Natural killer cell (primary cell): ENCODE measurements at places on chromosomes 2 and 18. TPM values are rescaled to one million over a fixed set of nuclear protein-coding genes. Genes with fewer than 3 reads are reported as not detected.
A peak's percentile ranks its signal among the peaks of the same experiment; 100 is the strongest.

GRCh38 chr2:54012538-54013141 is 41.8 kb upstream of the PSME4 start:
- H3K4me3 ChIP-seq, result no peak overlapping the region
- H3K27me3 ChIP-seq, result no peaks in the 10 kb centered on the region
- no peak for DNase-seq
- no peak overlapping the region for H3K27ac ChIP-seq

- no peak overlapping the region for H3K4me3 ChIP-seq
- no peak for DNase-seq
- H3K27me3 ChIP-seq, result peaks cover 31% of the 10 kb centered on the region
- no peaks in the 10 kb centered on the region for H3K36me3 ChIP-seq
- H3K27ac ChIP-seq, result no peak overlapping the region
These were observed 38.5 kb downstream of the ACKR3 start for GRCh38 chr2:236608188-236608525.

- H3K4me3 ChIP-seq, result no peak overlapping the region
- no peaks in the 10 kb centered on the region for H3K27me3 ChIP-seq
- no peaks in the 10 kb centered on the region for H3K36me3 ChIP-seq
These were observed 336.9 kb downstream of the BCL11A start for GRCh38 chr2:60216452-60216995.

- H3K36me3 ChIP-seq, result no peaks in the 10 kb centered on the region
- H3K27me3 ChIP-seq, result no peaks in the 10 kb centered on the region
- no peak for DNase-seq
- no peak overlapping the region for H3K4me3 ChIP-seq
- H3K4me1 ChIP-seq, result peaks cover 4% of the 10 kb centered on the region
These were observed 16.5 kb downstream of the HS6ST1 start for GRCh38 chr2:128302011-128302743.

- H3K36me3 ChIP-seq, result no peaks in the 10 kb centered on the region
- DNase-seq, result no peak
- no peak overlapping the region for H3K27ac ChIP-seq
- H3K27me3 ChIP-seq, result no peaks in the 10 kb centered on the region
- H3K4me1 ChIP-seq, result peaks cover 4% of the 10 kb centered on the region
These were observed 65.1 kb downstream of the MEX3C start for GRCh38 chr18:51132256-51132935.

The CD8A gene
- 208 TPM for total RNA-seq

DNA sequence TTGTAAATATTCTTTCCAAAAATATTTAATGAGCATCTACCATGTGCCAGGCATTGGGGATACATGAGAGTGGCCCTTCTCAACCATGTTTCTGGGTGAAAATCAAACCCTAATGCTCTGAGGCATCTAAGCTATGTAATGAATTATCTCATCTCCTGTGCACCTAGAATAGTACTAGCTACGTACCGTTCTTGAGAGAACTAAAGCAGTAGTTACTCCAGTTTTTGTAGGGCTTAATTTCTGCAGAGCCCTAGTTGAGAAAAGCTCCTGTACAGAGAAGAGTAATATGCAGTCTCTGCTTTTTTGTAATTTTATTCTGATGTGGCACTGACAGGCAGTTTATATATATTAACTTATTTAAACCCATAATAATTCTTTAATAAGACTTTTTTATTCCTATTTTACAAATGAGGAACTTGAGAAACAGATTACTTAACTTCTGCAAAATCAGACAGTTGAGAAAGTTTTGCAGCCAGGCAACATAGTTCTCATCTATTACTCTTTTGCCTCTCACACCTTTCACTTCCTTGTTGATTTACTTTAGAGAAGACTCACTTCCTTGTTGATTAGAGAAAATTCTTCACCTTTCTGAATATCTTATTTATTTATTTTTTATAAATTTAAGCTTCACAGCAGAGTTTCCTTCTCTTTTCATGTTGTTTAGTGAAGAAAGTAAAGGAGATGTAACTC is 3.1 kb downstream of the SPOPL start:
- peak overlapping the region; percentile 78 for H3K27ac ChIP-seq
- peak overlapping the region; percentile 90 for H3K4me3 ChIP-seq
- H3K27me3 ChIP-seq, result no peaks in the 10 kb centered on the region
- peak; percentile 20 for DNase-seq
- no peaks in the 10 kb centered on the region for H3K36me3 ChIP-seq
- H3K4me1 ChIP-seq, result peaks cover 17% of the 10 kb centered on the region

DNA sequence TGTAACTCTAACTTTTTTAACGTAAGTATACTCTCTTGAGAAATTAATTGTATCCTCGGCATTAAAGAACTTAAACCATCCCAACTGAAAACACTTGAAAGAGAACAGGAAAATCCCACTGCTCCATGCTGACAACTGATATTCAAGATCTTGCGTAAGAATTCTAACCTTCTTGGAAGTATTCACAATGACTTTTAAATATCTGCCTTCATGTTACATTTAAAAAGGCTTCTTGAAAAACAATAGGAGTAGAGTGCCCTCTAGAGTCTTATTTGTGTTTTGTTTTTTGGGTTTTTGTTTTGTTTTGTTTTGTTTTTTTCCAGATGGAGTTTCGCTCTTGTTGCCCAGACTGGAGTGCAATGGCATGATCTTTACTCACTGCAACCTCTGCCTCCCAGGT is 65.4 kb upstream of the DNAJC10 start:
- H3K36me3 ChIP-seq, result no peaks in the 10 kb centered on the region
- no peaks in the 10 kb centered on the region for H3K27me3 ChIP-seq
- H3K4me1 ChIP-seq, result no peaks in the 10 kb centered on the region
- DNase-seq, result peak; percentile 5
- no peak overlapping the region for H3K4me3 ChIP-seq

- H3K4me3 ChIP-seq, result no peak overlapping the region
- H3K36me3 ChIP-seq, result no peaks in the 10 kb centered on the region
- DNase-seq, result no peak
- no peaks in the 10 kb centered on the region for H3K4me1 ChIP-seq
These were observed 316.3 kb upstream of the LRRTM4 start for GRCh38 chr2:77838441-77838840.

The HOXD8 gene
- not detected for total RNA-seq

- no peaks in the 10 kb centered on the region for H3K27me3 ChIP-seq
- H3K4me3 ChIP-seq, result no peak overlapping the region
- H3K36me3 ChIP-seq, result no peaks in the 10 kb centered on the region
- no peaks in the 10 kb centered on the region for H3K4me1 ChIP-seq
- DNase-seq, result no peak
These were observed 233.5 kb upstream of the ZEB2 start for GRCh38 chr2:144753416-144753815.

The CD8B gene
- 6.0 TPM for total RNA-seq

- no peaks in the 10 kb centered on the region for H3K27me3 ChIP-seq
- H3K4me3 ChIP-seq, result no peak overlapping the region
- H3K27ac ChIP-seq, result no peak overlapping the region
These were observed 20.4 kb downstream of the DSG4 start for GRCh38 chr18:31396796-31397612.

The TMEM200C gene
- total RNA-seq, result not detected

The CSRNP3 gene
- not detected for total RNA-seq

The VIT gene
- 1.7 TPM for total RNA-seq

- H3K27me3 ChIP-seq, result no peaks in the 10 kb centered on the region
- no peak overlapping the region for H3K4me3 ChIP-seq
- peaks cover 29% of the 10 kb centered on the region for H3K4me1 ChIP-seq
- no peak overlapping the region for H3K27ac ChIP-seq
- peak; percentile 48 for DNase-seq
- H3K36me3 ChIP-seq, result peaks cover 77% of the 10 kb centered on the region
These were observed 9.3 kb downstream of the TGOLN2 start for GRCh38 chr2:85318222-85319074.

- no peak overlapping the region for H3K4me3 ChIP-seq
- H3K27me3 ChIP-seq, result no peaks in the 10 kb centered on the region
- peaks cover 15% of the 10 kb centered on the region for H3K4me1 ChIP-seq
- no peak for DNase-seq
These were observed 36.5 kb downstream of the HS1BP3 start for GRCh38 chr2:20614201-20615067.

The SH3BP4 gene
- 2.6 TPM for total RNA-seq

The TMEM163 gene
- 11.6 TPM for total RNA-seq

The APLF gene
- 3.8 TPM for total RNA-seq

- H3K36me3 ChIP-seq, result no peaks in the 10 kb centered on the region
- H3K27me3 ChIP-seq, result no peaks in the 10 kb centered on the region
- no peak overlapping the region for H3K27ac ChIP-seq
- H3K4me1 ChIP-seq, result peaks cover 3% of the 10 kb centered on the region
- no peak overlapping the region for H3K4me3 ChIP-seq
These were observed 122.1 kb upstream of the TRIB2 start for GRCh38 chr2:12594590-12594989.

GRCh38 chr18:12278741-12279682 is 24.9 kb downstream of the CIDEA start:
- H3K4me1 ChIP-seq, result no peaks in the 10 kb centered on the region
- no peaks in the 10 kb centered on the region for H3K36me3 ChIP-seq
- H3K27me3 ChIP-seq, result no peaks in the 10 kb centered on the region
- no peak for DNase-seq

- H3K4me3 ChIP-seq, result peak overlapping the region; percentile 88
- no peaks in the 10 kb centered on the region for H3K27me3 ChIP-seq
- H3K4me1 ChIP-seq, result peaks cover 12% of the 10 kb centered on the region
- H3K36me3 ChIP-seq, result no peaks in the 10 kb centered on the region
These were observed 583 bp downstream of the HIBCH start for GRCh38 chr2:190318931-190319554.

DNA sequence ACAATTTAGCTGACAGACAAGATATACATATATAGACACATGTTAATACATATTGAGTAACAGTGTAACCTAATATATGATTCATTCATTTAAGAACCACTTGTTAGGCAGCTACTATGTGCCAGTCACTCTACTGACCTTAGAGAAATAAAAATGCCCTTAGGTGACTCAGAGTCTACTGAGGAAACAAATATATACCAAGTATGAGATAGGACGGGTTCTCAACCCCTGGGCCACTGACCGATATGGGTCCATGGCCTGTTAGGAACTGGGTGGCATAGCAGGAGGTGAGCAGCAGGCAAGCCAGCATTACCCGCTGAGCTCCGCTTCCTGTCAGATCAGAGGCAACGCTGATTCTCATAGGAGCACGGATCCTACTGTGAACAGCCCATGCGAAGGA is 14.8 kb downstream of the STRN start:
- H3K36me3 ChIP-seq, result peaks cover 4% of the 10 kb centered on the region
- DNase-seq, result no peak
- H3K4me3 ChIP-seq, result no peak overlapping the region
- no peaks in the 10 kb centered on the region for H3K4me1 ChIP-seq
- no peak overlapping the region for H3K27ac ChIP-seq

The RUFY4 gene
- 1.8 TPM for total RNA-seq

GRCh38 chr18:46281185-46282176 is 177.3 kb downstream of the HAUS1 start:
- H3K4me3 ChIP-seq, result no peak overlapping the region
- peak; percentile 69 for DNase-seq
- peaks cover 6% of the 10 kb centered on the region for H3K4me1 ChIP-seq
- no peak overlapping the region for H3K27ac ChIP-seq
- no peaks in the 10 kb centered on the region for H3K36me3 ChIP-seq

GRCh38 chr2:219422952-219423534 is 4.9 kb downstream of the DES start:
- no peaks in the 10 kb centered on the region for H3K4me1 ChIP-seq
- no peak for DNase-seq
- H3K36me3 ChIP-seq, result no peaks in the 10 kb centered on the region
- no peak overlapping the region for H3K4me3 ChIP-seq
- peaks cover 4% of the 10 kb centered on the region for H3K27me3 ChIP-seq

GRCh38 chr2:216188559-216188850 is 79.4 kb downstream of the XRCC5 start:
- peaks cover 6% of the 10 kb centered on the region for H3K4me1 ChIP-seq
- H3K4me3 ChIP-seq, result no peak overlapping the region
- peaks cover 30% of the 10 kb centered on the region for H3K36me3 ChIP-seq
- no peaks in the 10 kb centered on the region for H3K27me3 ChIP-seq
- no peak overlapping the region for H3K27ac ChIP-seq
- no peak for DNase-seq

DNA sequence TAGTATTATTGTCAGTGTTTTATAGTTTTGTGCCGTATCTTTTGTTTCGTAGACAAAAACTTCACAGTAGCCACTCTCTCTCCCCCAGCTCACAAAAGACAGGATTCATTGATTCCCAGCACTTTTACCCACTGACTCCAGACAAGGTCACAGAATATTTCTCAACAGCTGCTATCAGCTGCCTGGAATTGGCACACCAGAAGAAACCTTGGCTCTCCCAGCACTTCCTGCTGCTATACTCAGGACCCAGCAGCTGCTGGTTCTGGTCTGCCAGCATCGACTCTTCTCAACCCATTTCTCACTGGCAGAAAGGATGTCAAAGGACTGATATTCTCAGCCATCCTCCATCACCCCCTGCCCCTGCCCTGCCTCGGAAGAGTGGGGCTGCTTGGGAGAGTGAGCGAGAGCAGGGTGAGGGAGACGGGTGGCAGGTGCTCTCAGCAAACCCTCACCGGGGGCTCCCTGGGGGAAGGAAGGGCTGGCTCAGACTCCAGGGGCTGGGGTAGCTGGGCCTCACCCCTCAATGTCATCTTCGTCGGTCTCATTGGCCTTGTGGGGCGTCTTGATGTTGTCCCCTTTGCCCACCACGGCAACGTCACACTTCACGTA is 6.1 kb upstream of the OTOF start:
- H3K27ac ChIP-seq, result no peak overlapping the region
- DNase-seq, result no peak
- H3K27me3 ChIP-seq, result no peaks in the 10 kb centered on the region
- no peaks in the 10 kb centered on the region for H3K4me1 ChIP-seq
- H3K36me3 ChIP-seq, result no peaks in the 10 kb centered on the region

The GPR75 gene
- 3.8 TPM for total RNA-seq

GRCh38 chr18:55794288-55795052 is 206.5 kb upstream of the TCF4 start:
- H3K27me3 ChIP-seq, result no peaks in the 10 kb centered on the region
- H3K4me3 ChIP-seq, result no peak overlapping the region
- no peaks in the 10 kb centered on the region for H3K36me3 ChIP-seq

The DSEL gene
- total RNA-seq, result 0.11 TPM

The MYOM1 gene
- 1.7 TPM for total RNA-seq

- no peak for DNase-seq
- no peak overlapping the region for H3K27ac ChIP-seq
- H3K4me1 ChIP-seq, result no peaks in the 10 kb centered on the region
- no peaks in the 10 kb centered on the region for H3K27me3 ChIP-seq
- no peaks in the 10 kb centered on the region for H3K36me3 ChIP-seq
- H3K4me3 ChIP-seq, result no peak overlapping the region
These were observed 400.9 kb downstream of the TSN start for GRCh38 chr2:122156176-122156890.

DNA sequence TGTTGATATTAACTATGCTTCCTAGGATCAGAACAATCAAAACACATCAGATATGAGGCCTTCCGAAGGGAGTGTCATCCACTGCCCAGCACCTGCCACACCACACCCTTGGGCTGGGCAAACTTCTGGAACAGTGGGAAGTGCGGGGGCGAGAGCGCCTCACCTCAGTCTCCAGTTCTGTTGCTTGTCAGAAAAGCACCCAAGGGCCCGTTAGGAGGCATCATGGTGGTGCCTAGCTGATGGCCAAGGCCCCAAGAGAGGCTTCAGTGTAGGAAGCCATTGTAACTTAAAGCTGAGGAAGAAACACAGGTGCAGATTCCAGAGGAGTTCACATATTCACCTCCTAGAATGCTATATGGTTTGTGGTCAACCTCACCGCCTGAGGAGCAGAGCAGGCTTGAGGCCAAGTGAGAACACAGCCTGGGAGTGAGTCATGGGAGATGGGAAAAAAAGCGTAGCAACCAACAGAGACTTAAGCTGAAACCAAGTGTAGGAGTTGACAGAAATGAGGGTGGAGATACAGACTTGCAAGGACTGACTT is 85.1 kb upstream of the ATL2 start:
- DNase-seq, result no peak
- H3K27ac ChIP-seq, result no peak overlapping the region

The UNC80 gene
- not detected for total RNA-seq
